ENCODE measurements at places on chromosomes 4 and X.

DNA sequence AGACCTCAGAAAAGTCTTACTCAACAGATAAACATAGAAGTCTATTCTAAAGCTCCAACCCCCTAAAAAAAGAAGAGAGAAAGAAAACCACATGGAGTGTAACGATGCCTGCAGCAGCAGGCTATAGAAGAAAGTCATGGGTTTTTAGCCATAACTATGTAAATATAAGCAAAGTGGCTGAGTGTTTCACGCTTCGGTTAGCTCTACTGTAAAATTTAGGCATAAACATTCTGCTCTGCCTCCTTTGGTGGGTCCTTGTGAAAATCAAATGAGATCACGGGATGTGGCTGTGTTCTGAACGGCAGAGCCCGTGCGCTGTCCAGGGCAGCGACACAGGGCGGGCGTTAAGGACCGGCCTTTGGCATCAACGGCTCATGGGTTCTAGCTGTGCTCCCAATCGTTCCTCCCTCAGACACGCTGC, 78.4 kb downstream of the IRF2 start:
- no peak for DNase-seq

DNA sequence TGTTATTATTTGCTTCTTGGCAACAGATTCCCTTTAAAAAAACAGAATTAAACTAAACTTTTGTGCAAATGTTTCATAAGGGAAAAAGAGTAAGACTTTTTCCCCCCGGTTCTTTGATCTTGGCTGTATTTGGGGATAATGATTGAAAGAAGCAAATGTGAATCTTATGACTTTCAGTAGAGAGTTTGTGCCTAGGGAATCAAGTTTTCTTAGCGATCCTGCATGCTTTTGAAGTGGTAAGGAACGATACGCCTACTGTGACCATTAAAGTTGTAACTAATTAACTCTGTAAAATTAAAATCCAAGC, 9.0 kb downstream of the ATP10D start:
- no peak for DNase-seq

- no peak for DNase-seq
Measured at GRCh38 chr4:169627307-169627706, 6.9 kb downstream of the CLCN3 start.

DNA sequence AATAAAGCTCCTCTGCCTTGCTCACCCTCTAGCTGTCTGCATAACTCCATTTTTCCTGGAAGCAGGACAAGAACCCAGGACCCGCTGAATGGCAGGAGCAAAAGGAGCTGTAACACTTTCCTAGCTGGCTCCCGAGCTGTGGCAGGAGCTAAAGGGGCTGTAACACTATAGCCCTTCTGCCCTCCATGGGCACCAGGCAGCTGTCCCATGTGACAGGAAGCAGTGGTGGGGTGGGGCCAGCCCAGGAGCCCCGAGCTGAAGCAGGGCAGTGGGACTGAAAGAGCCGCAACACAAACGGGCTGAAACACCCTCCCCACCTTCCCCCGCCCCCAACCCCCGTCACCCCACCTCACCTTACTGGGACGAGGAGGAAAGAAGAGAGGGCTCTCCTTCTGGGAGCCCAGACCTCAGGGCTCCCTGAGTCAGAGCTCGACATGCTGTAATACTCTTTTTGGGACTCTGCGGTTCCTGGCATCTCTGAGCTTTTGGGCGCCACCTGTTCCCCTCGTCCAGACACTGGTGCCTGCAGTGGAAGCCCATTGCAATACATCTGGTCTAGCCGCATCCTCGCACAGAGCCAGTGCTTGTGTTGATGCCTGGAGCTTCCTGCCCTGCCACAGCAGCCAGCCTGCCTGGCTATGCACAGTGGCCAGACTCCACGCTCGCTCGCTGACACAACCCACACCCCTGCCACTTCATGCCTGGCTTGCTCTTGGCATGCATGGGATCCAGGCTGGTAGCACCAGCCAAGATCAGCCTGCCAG, 39.4 kb downstream of the PPM1K start:
- DNase-seq: no peak

DNA sequence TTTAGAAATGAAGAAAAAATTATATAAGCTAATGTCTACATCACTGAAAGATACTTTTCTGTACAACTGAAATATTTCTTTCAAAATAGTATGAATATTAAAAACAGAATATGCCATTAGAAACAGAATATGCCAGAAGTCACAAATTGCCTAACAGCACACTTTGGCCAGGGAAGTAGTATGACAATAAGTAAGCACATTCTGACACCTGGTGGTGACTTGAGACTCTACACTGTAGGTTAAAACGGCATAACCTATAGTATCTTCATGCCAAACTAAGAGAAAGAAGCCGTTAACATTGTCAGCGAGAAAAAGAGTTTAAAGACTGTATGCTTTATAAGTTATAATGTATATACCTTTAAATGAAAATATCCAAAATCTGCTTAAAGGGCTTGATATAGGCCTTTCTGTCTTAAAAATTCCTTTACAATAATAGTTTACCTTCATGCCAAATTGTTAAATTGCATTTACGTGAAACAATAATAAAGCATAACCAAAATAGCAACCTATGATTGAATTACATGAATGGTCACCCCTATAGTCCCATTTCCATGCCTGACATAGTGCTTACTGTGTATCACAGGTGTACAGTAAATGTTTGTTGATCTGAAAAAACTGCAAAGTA, 32.8 kb downstream of the FAM13A start:
- peak; percentile 74 for DNase-seq

GRCh38 chr4:81418572-81418971, 53.1 kb downstream of the RASGEF1B start:
- DNase-seq: no peak

DNA sequence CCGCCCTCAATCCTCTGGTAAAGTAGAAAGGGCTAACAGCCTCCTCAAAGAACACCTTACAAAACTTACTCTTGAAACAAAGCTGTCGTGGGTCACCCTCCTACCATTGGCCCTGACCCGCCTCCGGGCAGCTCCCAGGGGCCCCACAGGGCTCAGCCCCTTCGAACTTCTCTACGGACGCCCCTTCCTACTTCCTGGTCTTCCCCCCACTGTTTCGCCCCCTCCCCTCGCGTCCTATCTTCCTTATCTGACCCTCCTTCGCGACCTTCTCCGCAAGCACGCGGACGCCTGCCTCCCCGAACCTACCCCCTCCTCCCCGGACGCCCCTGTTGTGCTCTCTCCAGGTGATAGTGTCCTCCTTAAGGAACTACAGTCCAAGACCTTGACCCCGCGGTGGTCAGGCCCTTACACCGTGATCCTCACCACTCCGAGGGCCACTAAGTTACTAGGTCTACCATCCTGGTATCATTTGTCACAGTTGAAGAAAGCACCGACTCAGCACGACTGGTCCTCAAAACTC, 963.1 kb downstream of the RPA4 start:
- DNase-seq: no peak

- DNase-seq: no peak
Measured at GRCh38 chrX:36573720-36574119, 434.4 kb upstream of the FAM47C start.

DNA sequence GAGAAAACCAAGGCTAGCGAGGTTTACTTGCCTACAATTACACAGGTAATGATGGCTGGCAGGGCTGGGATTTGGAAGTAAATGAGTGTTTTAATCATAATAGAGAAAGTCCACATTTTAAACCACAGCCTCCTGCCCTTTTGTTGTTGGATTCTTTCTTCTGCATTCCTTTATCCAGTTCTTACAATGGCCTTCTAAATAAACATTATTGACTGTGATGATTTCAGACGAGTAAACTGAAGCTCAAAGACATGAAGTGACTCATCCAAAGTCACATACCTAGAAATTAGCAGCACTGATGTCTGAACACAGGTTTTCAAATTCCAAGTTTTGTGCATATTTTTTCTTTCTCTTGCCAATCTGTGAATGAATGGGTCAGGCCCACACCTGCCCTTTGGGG, 51.2 kb upstream of the C1QTNF7 start:
- DNase-seq: no peak

DNA sequence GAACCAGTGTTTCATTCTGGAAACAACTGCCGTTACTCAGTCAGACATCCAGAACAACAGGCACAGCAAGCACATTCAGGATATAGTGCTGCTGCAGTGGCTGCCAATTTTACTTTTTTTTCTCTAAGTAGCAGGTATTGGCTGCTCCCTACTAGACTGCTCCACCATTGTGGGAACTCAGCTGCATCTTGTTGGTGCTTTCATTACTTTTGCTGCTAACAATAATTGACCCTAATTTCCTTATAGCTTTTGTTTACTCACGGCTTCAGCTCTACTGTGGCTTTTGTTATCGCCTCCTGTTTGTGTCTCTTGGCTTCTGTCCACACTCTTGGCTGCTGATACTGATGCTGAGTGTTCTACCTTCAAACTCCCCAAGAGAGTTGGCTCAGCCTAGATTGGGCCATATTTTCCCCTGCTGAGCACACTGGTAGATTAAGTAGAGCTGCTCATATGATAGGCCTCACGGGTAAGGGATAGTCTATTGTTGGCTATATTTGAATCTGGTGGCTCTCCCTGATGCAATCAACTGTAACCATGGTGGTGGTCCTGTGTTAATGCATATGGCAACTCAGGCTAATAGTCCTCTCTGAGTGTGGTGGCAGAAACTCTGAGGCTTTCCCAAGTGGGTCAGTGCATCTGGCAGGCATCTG, 44.5 kb upstream of the IL2 start:
- DNase-seq: no peak

DNA sequence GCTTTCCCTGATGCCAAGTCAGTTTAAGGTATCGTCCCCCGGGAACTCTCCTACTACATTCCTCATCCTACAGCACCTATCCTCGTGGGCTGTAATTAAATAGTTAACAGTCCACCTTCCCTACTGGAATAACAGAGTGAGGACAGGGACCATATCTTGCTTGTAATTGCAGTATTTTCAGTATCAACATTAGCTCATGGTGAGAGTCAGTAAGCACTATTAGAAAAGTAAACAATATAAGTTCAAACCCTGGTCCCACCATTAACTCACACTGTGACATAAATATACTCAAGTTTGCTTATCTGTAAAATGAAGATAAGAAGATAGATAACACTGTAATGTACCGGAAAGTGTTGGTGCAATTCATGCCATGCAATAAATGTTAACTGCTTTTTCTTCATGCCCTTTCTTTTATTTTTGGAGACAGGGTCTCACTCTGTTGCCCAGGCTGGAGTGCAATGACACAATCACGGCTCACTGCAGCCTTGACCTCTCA, 61.3 kb downstream of the SH3RF1 start:
- DNase-seq: no peak

GRCh38 chr4:152415980-152416379, 119.9 kb downstream of the FBXW7 start:
- DNase-seq: no peak

- DNase-seq: no peak
Measured at GRCh38 chr4:159150821-159151390, 48.0 kb downstream of the RAPGEF2 start.

GRCh38 chrX:10110984-10111363, 45.8 kb upstream of the CLCN4 start:
- peak; percentile 46 for DNase-seq

- DNase-seq: no peak
Measured at GRCh38 chr4:108901291-108901690, 138.4 kb upstream of the ETNPPL start.

DNA sequence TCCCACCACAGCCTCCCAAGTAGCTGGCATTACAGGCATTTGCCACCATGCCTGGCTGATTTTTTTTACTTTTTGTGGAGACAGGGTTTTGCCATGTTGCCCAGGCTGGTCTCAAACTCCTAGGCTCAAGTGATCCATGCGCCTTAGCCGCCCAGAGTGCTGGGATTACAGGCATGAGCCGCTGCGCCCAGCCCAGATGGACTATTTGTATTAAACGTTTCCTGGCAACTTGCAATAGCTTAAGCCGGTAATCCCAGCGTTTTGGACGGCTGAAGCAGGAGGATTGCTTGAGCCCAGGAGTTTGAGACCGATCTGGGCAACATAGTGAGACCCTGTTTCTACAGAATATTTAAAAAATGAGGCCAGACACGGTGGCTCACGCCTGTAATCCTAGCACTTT, 18.4 kb downstream of the UBE2K start:
- DNase-seq: no peak

GRCh38 chr4:31715302-31715701, 995.1 kb downstream of the PCDH7 start:
- DNase-seq: no peak

DNA sequence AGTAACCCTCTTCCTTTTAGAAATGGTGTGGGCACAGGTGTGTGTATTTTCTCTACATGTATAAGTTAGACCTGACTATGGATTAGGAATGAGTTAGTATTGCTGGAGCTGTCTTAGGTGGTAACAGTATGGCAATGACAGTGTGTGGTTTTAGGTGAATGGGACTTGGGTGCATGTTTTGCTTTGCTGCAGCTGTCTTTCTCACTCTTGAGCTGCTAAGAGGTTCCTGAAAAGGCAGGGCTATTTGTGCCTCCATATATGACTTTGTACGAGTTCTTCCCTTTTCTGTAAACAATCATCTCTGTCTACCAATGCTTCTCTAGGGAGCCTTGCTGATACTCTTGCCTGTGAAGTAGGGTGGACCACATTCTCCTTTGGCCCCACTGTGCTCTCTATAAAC, 234.8 kb upstream of the HHIP start:
- DNase-seq: no peak

GRCh38 chr4:55574252-55574651, 17.8 kb downstream of the PDCL2 start:
- no peak for DNase-seq

DNA sequence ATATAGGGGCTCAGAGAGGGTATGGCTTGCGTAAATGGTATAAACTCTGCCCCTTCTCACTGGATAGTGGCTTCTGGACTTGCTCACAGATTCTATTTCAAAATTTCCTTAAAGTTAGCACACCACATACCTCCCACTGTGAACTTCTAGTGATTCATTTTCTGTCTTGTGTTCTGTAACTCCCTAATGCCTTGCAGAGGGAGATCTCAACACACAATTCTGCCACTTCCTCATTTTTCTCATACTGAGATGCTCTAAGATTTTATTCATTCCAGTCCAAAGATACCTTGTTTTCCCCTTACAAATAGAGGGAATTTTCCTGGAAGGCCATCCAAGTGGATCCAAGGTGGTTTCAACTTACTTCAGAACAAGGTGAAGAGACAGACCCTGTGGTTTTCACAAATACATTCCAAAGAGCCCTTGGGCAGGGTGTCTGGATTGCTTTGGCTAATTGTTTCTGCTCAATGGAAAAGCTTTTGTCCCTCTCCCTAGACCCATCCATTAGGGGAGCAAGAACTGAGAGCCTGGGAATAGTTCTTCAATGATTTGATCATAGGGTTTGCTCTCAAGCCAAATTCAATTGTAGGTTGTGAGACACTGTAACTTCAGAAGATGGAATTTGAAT, 52.1 kb upstream of the CAPN6 start:
- no peak for DNase-seq

GRCh38 chr4:112199041-112199440, 32.5 kb upstream of the AP1AR start:
- DNase-seq: no peak

- no peak for DNase-seq
Measured at GRCh38 chr4:80142394-80143306, 54.7 kb upstream of the PRDM8 start.

- no peak for DNase-seq
Measured at GRCh38 chr4:94852616-94853015, 94.9 kb downstream of the BMPR1B start.

- peak; percentile 93 for DNase-seq
Measured at GRCh38 chr4:148056879-148057278, 325.0 kb downstream of the ARHGAP10 start.

GRCh38 chrX:45803383-45803921, 602.8 kb upstream of the DIPK2B start:
- DNase-seq: no peak

GRCh38 chrX:16822723-16823122, 36.5 kb downstream of the TXLNG start:
- DNase-seq: no peak
